ENCODE measurements at places on chromosomes 4 and X. TPM values are rescaled to one million over a fixed set of nuclear protein-coding genes. Genes with fewer than 3 reads are reported as not detected.

The IL1RAPL1 gene
- not detected for total RNA-seq

The CT45A10 gene
- not detected for total RNA-seq

The ATP2B3 gene
- total RNA-seq: not detected

The PUDP gene
- total RNA-seq: 8.6 TPM

The SHOX gene
- total RNA-seq: not detected

The FGD1 gene
- 3.1 TPM for total RNA-seq

The GLRA2 gene
- total RNA-seq: not detected

The CTAG2 gene
- not detected for total RNA-seq

The VSIG4 gene
- total RNA-seq: 1.4 TPM

The RBM47 gene
- total RNA-seq: 47.8 TPM

GRCh38 chr4:183284258-183284785 lies 35.8 kb downstream of the CLDN22 start:
- DNase-seq: no peak

GRCh38 chr4:56409511-56410090 lies 22.3 kb upstream of the AASDH start:
- no peak for DNase-seq

GRCh38 chrX:24332878-24333277 lies 19.0 kb upstream of the SUPT20HL2 start:
- DNase-seq: no peak

DNA sequence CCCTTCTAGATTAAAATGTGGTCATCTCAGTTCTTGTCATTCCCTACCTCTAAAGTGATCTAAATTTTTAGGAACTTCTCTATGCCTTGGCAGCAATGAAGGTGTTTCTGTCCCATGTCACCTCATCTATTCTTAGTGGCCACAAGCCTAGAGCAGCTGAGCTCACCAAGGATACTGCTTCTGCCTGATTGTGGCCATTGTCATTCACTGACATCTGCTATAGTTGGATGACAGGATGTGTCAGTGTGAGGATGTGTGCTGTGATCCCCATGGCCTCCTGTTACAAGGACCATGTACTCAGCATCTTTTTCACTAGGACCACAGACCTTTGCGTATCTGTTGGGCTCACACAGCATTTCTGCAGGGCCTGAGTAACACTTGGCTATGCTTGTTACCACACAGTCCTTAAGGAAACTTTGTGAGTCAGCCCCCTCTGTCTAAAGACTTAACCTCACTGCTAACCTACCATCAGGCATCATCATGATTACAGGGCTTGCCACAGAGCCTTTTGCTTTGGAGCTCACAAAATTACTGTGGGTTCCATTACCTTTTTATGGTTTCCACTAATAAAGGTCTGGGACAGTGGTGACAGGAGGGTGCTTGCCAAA lies 421.0 kb downstream of the ADAM29 start:
- no peak for DNase-seq

- DNase-seq: no peak
Measured at GRCh38 chr4:82352825-82353366, 20.9 kb downstream of the HNRNPD start.

DNA sequence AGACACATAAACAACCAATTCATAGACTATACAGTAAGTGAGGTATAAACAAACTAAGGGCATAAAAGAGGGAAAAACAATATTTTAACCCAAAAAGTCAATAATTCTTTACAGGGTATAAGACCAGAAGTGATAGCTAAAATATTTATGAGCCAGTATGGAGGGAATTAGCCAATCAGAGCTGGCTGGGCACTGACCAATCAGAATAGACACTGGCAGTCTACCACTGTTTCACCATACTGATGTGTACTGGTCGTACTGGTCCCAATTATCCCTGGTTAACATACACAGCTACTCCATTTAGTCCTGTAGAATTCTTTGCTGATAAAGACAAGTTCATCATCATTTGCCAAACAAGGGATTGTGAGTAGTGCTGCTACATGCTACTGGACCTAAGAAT lies 9.8 kb upstream of the SLC9B1 start:
- DNase-seq: no peak

GRCh38 chr4:187436251-187436650 lies 559.3 kb upstream of the ZFP42 start:
- DNase-seq: no peak

- DNase-seq: no peak
Measured at GRCh38 chr4:42420140-42420539, 22.9 kb downstream of the SHISA3 start.

DNA sequence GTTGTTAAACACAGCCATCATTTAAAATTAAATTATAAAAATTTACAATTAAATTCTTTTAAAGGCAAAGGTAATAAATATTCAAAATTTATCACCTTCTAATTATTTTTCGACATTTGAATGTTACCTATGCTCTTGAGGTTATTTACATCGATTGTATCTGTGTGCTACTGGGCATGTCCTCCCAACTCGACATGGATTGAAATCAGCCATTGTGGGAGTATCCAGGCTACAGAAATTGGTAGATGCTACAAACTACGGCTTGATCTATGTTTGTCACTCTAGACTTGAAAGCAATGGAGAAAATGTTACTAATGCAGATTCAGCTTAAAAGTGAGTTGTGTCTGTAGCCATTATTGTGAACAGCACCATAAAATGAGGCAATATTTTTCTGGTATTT lies 2.5 kb upstream of the VBP1 start:
- DNase-seq: no peak

GRCh38 chrX:99938464-99938863 lies 471.6 kb downstream of the PCDH19 start:
- no peak for DNase-seq

GRCh38 chr4:82790060-82790660 lies 8.4 kb downstream of the SCD5 start:
- no peak for DNase-seq

DNA sequence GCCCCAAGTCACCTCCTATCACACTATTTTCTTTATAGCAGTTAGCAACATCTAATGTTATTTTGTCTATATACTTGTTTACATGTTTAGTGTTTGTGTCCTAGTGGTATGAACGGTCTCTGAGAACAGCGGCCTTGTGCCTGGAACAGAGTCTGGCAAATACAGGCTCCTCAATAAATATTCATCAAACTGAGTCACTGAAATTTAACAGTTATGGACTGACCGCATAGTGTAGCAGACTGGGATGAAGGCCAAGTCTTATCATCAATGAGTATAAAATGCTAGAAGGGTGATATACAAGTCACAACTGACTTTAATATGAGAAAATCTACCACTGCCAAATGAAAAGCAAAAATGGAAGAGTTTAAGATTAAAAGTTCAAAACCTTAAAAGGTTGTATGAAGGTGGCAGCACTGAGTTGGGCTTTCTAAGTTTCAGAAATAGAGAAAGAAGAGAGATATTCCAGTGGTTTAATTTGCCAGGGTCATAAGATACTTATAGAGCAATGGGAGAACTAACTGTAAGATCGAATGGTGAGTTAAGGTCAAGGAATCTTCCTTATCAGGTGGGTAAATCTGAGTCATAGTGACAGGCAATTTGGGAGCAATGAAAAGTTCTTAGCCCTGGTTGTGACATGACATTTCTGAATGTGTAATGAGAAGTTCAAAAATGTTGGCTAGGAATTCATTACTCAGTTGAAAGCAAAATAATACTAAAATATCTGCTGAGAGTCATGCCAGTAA lies 34.9 kb downstream of the ELOVL6 start:
- DNase-seq: no peak

GRCh38 chr4:51923343-51923742 lies 80.4 kb downstream of the DCUN1D4 start:
- no peak for DNase-seq

DNA sequence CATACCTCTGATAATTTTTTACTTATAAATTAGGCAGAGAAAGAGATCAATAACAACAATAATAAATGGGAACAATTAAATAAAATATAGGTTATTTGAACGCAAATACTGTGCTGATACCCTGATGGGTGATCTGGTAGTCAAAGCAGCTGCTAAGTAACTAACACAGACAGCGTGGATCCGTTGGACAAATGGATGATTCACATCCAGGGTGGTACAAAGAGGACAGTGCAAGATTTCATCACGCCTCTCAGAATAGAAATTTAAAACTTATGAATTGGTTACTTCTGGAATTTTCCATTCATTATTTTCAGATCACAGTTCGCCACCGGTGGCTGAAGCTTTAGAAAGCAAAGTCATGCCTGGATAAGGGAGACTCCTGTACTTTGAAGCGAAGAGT lies 1066.0 kb upstream of the ADGRL3 start:
- no peak for DNase-seq

DNA sequence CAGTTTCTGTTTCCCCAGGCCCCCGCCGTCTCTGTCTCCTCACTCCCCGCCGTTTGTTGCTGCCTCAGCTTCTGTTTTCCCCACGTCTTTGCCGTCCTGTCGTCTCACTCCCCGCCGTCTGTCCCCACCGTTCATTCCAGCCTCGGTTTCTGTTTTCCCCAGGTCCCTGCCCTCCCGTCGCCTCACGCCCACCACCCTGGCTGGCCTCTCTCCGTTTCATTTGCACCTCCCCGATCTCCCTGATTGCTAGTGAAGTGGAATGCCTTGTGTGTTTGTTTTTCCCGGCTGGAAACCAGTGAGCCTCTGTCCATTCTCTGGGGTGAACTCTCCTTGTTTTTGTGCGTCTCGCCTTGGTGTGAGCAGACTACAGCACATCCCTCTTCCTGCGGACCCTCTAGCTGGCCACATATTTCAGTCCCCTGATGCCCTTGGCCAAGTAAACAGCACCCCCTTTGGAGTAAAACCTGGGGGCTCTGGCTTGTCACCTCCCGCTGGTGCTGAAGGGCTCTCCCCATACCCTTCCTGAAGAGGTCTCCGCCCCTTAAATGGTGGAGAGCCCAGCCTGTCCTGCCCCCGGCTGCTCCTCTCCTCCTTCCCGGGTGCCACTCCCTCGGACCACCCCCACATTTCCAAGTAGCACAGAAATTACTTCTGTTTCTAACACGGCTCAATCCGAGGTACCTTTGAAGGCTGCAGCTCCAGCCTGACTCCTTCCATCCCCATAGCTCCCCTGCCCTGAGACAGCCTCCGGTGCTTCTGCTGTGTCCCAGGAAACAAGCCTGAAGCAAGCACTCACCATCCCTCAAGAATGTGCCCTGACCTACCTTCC lies 13.2 kb downstream of the TMEM175 start:
- no peak for DNase-seq

- DNase-seq: no peak
Measured at GRCh38 chr4:14419516-14419915, 582.8 kb upstream of the CPEB2 start.

DNA sequence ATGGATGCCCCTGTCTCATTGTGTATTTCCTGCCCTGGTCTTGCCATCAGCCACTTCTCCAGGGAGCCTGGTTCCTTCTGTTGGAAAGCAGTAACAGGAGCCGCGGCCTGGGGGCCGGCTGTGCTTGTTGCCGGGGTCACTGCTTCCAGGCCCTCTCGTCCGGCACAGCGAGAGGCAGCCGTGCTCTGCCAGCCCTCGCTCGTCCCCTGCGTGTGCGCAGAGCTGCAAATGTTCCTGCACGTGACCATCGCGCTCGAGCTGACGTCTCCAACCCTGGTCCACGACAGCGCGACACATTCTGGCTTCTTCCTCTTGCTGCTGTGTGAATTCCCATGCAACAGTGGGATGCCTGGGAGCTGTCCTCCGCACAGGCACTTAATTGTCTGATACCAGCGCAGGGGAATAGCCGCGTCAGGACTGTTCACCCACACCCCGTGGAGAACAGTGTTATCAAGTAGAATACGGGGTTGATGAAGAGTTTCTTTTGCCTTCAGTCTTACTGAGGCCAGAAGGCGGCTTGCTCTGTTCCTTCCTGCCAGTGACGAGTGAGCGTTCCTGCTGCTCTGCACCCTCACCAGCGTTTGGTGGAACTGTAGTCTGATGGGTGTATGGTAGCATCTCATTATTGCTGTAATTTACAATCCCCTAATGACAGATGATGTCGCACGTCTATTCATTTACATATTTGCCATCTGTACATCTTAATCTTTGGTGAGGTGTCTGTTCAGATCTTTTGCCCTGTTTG lies 12.3 kb downstream of the PDE6B start:
- DNase-seq: no peak

GRCh38 chrX:112761242-112762207 lies 79.1 kb downstream of the AMOT start:
- DNase-seq: no peak

- no peak for DNase-seq
Measured at GRCh38 chrX:56248492-56248891, 16.3 kb downstream of the KLF8 start.

- no peak for DNase-seq
Measured at GRCh38 chr4:109365939-109366338, 63.5 kb upstream of the COL25A1 start.

- no peak for DNase-seq
Measured at GRCh38 chr4:154457471-154457870, 34.1 kb downstream of the DCHS2 start.

DNA sequence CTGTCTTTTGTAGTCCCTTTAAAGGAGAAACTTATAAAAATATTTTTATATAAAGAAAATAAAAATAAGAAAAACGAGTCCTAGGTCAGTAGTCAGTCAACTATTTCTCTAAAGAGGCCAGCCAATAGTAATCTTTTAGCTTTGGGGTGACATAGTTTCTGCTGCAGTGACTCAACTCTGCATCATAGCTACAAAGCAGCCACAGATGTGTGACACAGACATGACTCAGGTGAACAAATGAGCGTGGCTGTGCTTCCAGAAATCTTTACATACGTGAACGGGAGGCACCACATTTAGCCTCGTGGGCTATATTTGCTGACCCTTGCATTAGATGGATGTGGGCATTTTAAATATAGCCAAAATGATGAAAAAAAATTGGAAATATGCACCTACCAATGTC lies 1862.5 kb upstream of the TENM3 start:
- no peak for DNase-seq

DNA sequence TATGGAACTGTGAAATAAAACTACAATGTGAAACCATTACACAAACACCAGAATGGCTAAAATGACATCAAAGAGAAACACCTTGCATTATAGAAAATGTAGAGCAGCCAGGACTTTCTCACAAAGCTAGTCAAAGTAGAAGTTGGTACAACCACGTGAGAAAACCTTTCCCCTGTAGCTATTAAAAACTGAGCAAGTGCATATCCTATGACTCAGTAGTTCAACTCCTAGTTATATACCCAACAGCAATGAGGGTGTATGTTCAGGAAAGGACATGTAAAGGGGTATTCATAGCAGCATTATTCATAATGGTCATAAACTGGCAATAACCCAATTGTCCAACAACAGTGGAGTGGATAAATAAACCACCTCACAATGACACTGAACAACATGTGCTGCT lies 177.5 kb upstream of the NUDT10 start:
- no peak for DNase-seq

DNA sequence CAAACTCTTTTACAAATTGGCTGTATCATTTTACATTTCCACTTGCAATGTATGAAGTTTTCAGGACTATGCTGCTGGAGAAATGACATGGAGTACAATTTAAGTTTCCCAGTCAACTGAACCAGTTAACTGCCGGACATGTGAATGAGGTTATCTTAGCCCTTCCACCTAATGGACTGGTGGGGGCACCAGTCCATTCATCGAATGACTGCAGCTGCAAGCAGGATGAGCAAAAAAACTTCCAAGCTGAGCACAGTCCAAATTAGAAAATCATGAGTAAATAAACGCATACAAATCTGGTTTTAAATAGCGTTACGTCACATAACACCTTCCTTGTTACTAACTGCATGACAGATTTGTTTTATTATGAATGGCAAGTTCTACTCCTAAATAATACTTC lies 1131.5 kb downstream of the PCDH18 start:
- no peak for DNase-seq

All from pancreas (tissue), 10 donors.